HFF-Myc (cell line): ENCODE measurements at places on chromosomes 16 and 17.

DNA sequence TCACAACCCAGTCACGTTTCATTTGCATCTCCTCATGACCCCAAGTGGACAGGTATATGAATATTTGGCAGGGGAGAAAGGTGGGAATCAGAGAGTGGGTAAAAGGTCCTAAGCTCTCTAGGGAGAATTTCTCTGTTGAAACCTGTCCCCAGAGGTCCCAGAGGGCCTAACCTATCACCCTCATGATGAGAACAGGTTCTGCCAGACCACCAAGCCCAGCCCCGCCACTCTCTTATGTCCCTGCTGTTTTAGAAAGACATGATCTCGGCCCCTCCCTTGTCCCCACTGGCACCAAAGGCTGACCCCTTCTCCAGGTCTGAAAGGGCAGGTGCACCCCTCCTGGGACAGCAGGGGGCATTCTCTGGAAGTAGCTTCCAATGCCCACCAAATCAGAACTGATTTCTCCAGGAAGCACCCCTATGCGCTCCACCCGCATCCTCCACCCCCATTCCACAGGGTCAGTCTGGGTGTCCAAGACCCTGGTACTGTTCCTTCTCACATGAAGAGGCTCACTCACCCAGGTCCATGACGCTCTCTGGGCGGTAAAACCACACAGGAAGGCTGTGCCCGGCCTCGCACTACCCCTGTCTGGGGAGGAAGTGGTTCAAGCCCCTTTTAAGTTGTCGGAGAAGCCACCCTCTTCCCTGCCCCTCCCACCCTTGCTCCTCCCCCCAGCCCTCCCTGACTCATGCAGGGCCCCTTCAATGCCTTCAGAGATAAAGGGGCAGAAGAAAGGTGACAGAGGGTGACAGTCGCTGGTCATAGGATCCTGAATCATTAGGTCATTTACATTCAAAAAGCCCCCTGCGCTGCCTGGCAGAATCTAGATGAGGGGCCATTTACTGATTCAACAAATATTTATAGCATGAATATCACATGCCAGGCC lies at the start of gene CCR7:
Gene CCR7 (minus strand): TSS at position 590 of the 886 bp plus-strand sequence. CDS start 63 bp downstream, at position 527.
- DNase-seq: no peak

- no peak for DNase-seq
These were observed 170.8 kb upstream of the RBFOX1 start for GRCh38 chr16:7161891-7162290.

- no peak for DNase-seq
These were observed 874 bp downstream of the WWP2 start for GRCh38 chr16:69762814-69763598.

GRCh38 chr17:27945333-27945616 lies 52.1 kb upstream of the LYRM9 start:
- no peak for DNase-seq

DNA sequence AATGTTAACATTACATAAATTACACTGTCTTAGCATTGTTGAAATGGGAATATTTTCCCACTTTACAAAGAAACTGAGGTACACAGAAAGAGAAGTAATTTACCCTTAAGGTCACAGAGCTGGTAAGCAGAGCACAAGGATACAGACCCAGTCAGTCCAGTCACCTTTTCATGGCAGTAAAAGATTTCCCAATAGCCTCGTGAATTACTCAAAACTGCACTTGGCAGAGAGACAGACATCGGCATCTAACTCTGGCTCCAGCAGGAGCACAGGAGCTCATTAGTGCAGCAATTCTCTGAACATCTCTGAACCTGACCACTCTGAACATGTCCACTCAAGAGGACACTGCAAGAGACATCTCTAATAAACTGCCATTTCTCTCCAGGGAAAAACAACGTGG lies 3.1 kb downstream of the TEX2 start:
- DNase-seq: no peak

DNA sequence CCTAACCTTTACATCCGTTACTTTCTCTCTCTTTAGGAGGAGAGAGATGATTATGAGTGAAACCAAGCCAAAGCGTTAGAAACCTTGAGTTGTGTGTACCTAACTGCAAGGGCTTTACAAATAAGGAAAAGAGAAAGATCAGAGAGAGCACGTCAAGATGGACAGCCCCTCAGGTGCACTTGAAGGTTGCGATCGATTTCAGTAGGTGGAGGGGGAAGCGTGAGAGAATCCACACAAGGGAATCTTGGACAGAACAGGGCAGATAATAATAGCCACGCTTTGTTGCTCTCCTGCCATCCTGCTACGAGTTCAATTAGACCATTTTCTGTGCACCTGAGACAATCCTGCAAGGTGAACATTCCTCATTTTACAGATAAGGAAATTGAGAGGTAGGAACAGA lies 78.4 kb downstream of the VAT1L start:
- DNase-seq: no peak

- no peak for DNase-seq
These were observed 30.9 kb downstream of the TMEM204 start for GRCh38 chr16:1564325-1564724.

DNA sequence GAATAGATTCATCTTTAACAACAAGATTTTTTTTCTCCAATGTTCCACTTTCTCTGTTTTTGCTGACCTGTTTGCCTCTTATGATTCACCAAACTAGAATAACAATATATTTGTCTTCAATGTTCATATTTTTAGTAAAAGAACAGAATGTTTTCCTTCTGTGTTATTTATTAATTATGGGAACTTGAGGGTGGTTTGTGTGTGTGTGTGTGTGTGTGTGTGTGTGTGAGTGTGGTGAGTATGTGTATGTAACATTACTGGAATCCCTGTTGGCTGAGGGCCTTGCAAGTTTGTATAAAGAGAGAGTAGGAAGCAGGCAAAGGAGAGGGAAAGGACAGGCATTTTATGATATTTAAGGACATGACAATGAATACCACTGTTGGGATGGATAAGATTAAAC lies 13.8 kb downstream of the STXBP4 start:
- no peak for DNase-seq

- no peak for DNase-seq
These were observed 346.9 kb downstream of the FOXL1 start for GRCh38 chr16:86925067-86925791.

GRCh38 chr16:84570739-84571403 lies 47.0 kb downstream of the COTL1 start:
- DNase-seq: no peak

DNA sequence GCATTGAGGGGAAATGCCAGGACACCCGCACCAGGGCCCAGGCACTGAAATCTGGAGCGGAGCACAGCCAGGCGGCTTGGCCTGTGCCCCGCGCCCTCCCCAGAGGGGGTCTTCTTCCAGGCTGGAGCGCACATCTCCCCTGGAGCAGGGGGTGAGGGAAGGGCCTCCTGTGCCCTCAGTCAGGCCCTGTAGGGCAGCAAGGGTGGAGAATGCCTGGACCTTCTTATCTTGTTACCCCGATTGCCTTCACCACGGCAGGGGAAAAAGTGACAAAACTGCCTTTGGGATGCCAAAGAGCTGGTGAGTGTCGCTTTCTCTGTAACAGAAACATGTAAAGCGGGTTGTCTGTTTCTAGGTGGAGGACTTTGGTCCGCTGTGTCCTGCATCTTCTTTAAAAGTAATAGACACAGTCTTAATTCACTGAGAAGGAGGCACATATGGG lies 48.3 kb upstream of the BAHCC1 start:
- DNase-seq: no peak

DNA sequence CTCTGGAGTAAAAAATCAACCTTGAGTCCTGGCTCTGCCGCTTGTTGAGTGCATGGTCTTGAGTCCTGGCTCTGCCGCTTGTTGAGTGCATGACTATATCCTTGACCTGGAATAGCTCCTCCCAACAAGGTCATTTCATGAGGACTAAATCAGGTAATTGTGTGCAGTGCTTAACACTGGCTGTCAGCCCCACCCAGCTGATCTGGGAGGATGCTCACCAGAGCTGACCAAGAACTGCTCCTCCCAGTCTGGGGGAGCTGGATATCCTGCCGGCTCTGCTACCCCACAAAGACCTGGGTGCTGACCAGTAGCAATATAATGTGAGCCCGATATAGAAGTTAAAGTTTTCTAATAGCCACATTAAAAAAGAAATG lies 20.7 kb upstream of the LGALS9 start:
- no peak for DNase-seq

- no peak for DNase-seq
These were observed 11.7 kb downstream of the COL1A1 start for GRCh38 chr17:50189550-50190292.

GRCh38 chr16:70778901-70779309 lies 22.1 kb downstream of the VAC14 start:
- DNase-seq: peak; percentile 88

- no peak for DNase-seq
These were observed 286.5 kb downstream of the HS3ST4 start for GRCh38 chr16:25978218-25978617.

- no peak for DNase-seq
These were observed at the start of gene SDK2 for GRCh38 chr17:73644145-73645049. TSS of gene SDK2 (minus strand) at chr17:73644445. CDS start at chr17:73644088, 357 bp downstream.

- DNase-seq: no peak
These were observed 25.8 kb upstream of the SRSF1 start for GRCh38 chr17:58032691-58033415.

DNA sequence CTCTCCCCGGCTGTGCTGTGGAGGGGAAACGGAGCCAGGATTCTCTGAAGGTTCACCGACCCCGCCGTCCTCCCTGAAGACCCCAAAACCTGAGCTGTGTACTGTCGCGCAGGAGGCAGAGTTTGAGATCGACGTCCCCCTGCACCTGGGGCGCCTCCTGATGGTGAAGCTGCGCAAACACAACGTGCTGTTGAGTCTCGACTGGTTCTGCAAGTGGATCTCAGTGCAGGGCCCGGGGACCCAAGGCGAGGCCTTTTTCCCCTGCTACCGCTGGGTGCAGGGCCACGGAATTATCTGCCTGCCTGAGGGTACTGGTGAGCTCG lies 62.6 kb upstream of the TEKT1 start:
- no peak for DNase-seq

GRCh38 chr17:78176548-78177025 lies 8.2 kb downstream of the SYNGR2 start:
- no peak for DNase-seq

GRCh38 chr17:72471296-72471695 lies 350.5 kb downstream of the SOX9 start:
- no peak for DNase-seq

GRCh38 chr16:67800338-67800926 lies 5.9 kb downstream of the RANBP10 start:
- DNase-seq: no peak
